A549 treated with dexamethasone at 1 μM for 4 hours (cell line): ENCODE measurements at places on chromosomes 6 and 20. TPM values are rescaled to one million over a fixed set of nuclear protein-coding genes. Genes with fewer than 3 reads are reported as not detected.

ZNFX1 gene
- 19.7 to 29.3 TPM (median 24.6 TPM) in 5 replicates for total RNA-seq

SIRPB1 gene
- total RNA-seq, result 0.47 to 0.95 TPM (median 0.74 TPM) in 5 replicates

LBP gene
- total RNA-seq, result 0.97 to 1.5 TPM (median 1.1 TPM) in 5 replicates

PRPH2 gene
- total RNA-seq, result not detected in 5 replicates

APOM gene
- total RNA-seq, result 2.7 to 3.8 TPM (median 3.3 TPM) in 5 replicates

CFAP206 gene
- 0.31 to 0.57 TPM (median 0.38 TPM) in 5 replicates for total RNA-seq

BACH2 gene
- total RNA-seq, result 0.67 to 1.2 TPM (median 0.99 TPM) in 5 replicates

MOCS3 gene
- total RNA-seq, result 5.9 to 6.5 TPM (median 6.4 TPM) in 5 replicates

PIGT gene
- total RNA-seq, result 82.5 to 106 TPM (median 104 TPM) in 5 replicates

KCNK5 gene
- 1.1 to 1.7 TPM (median 1.3 TPM) in 5 replicates for total RNA-seq

ZSCAN12 gene
- 1.3 to 2.2 TPM (median 1.8 TPM) in 5 replicates for total RNA-seq

ZNF311 gene
- total RNA-seq, result 0.14 to 0.18 TPM (median 0.15 TPM) in 5 replicates

GSTA4 gene
- total RNA-seq, result 7.6 to 9.7 TPM (median 8.7 TPM) in 5 replicates

ADGRF1 gene
- 0.04 to 0.09 TPM in 2 of 5 replicates, not detected in the others for total RNA-seq

BNIP5 gene
- 0.02 to 0.05 TPM (median 0.03 TPM) in 5 replicates for total RNA-seq

CPNE5 gene
- 0.06 to 0.12 TPM (median 0.10 TPM) in 5 replicates for total RNA-seq

PRL gene
- total RNA-seq, result not detected in 5 replicates

OOEP gene
- total RNA-seq, result not detected in 5 replicates

TINAG gene
- 0.14 TPM in 1 of 5 replicates, not detected in the others for total RNA-seq

SPATA25 gene
- total RNA-seq, result 0.34 to 0.57 TPM (median 0.49 TPM) in 4 of 5 replicates, not detected in the other

WFDC12 gene
- not detected in 5 replicates for total RNA-seq

PMEPA1 gene
- total RNA-seq, result 122 to 374 TPM (median 320 TPM) in 5 replicates

RIMS4 gene
- total RNA-seq, result 1.7 to 2.4 TPM (median 2.1 TPM) in 5 replicates

DPPA5 gene
- total RNA-seq, result not detected in 5 replicates

NHSL1 gene
- total RNA-seq, result 2.4 to 5.8 TPM (median 4.9 TPM) in 5 replicates

SLC26A8 gene
- total RNA-seq, result 0.02 TPM in 1 of 5 replicates, not detected in the others

CTCFL gene
- 0.02 to 0.06 TPM (median 0.03 TPM) in 4 of 5 replicates, not detected in the other for total RNA-seq

HLA-DRB5 gene
- total RNA-seq, result not detected in 5 replicates

CEP250 gene
- 14.4 to 32.7 TPM (median 27.2 TPM) in 5 replicates for total RNA-seq

RIPPLY2 gene
- 0.31 to 0.49 TPM (median 0.39 TPM) in 4 of 5 replicates, not detected in the other for total RNA-seq
